ENCODE measurements at places on chromosomes 2 and 18. TPM values are rescaled to one million over a fixed set of nuclear protein-coding genes. Genes with fewer than 3 reads are reported as not detected.

Gene CXCR1
- not detected for total RNA-seq

Gene KHK
- 14.1 TPM for total RNA-seq

Gene RGPD3
- 0.06 TPM for total RNA-seq

Gene SCN2A
- not detected for total RNA-seq

Gene EVX2
- not detected for total RNA-seq

Gene PLGLB1
- total RNA-seq, result 3.1 TPM
